ENCODE measurements at places on chromosomes 2 and 18.

GRCh38 chr2:31384351-31384750 lies 30.2 kb downstream of the XDH start:
- no peak for DNase-seq

DNA sequence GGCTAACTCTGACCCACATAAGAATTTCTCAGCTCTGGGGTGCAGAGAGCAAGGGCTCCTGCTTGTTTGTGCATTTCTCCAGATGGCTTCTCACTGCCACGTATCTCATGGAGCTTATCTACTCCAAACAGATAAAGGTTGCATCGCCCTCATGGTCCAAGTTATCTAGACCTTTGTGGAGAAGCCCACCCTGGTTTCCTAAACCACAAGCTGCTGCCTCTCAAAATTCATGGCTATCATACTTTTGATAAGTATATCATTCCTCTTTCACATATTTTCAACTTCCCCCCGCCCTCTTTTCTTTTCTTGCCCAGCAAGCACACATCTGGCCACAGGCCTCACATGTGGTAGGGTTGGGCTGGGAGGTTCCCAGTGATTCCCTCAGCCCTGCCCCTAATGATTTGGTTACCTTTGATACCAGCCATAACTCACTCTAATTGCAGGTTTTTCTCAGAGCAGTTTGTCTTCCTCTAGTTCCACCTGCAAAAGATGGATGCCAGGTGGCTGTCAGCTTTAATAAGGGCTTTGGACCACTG lies 146.0 kb downstream of the RHBDD1 start:
- no peak for DNase-seq

DNA sequence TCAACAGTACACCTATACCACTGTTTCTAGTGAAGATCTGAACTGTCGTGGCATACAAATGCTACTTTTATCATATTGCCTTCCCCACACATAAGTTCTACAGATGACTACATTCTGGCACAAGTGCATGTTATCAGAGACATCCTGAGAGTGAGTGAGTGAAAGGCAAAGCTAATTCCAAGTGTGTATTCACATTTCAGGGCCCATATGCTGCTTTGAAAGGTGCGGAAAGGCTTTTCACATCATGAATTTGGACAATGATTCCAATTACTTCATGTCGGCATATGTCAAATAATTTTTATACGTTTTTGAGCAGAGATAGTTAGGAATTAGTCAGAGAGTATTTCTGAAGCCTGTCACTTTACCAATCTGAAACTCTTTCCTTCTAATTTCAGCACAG lies 101.7 kb downstream of the GAREM1 start:
- no peak for DNase-seq

DNA sequence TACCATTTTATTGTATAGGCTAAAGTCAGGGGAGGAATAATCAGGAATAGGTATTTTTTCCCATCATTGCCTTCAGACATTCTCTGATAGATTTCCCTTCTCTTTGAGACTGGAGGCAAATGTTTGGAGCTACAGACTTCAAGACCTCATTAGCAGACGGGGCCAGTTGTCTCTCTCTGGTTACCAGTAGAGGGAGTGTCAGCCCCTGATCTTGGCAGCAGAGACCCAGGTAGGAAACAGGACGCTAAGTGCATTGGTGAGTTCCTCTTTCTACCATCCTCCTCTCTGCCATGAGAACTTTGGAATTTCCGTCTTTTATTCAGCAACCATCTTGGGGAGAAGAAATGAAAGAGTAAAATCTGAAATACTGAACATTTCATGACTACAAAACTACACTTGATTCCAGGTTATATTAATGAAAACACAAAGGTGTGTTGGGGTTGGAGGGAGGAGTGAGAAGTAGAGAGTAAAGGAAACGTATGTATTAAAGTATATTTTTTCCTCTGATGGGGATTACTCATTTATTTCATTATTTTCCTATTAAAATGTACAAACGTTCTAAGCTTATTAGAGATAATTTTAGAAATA lies 186.2 kb upstream of the GCFC2 start:
- DNase-seq = no peak

DNA sequence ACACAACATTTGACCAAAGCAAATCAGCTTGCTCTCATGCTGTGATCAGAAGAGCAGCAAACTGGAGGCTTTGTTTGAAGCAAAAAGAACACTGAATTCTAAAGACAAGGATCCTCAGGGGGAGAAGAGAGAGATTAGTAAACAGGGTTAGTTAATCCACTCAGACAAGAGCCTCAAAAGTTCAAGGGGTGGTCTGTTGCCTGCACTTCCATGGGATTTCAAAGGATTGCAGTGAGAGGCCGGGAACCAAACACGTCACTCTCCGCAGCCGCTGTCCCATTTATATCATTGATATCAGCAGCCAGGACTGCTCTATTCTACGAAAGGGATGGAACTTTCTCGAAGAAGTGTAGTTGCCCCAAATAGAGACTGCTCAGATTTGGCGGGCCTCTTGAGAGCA lies 97.8 kb upstream of the SP3 start:
- DNase-seq = no peak

- DNase-seq = no peak
Observed at GRCh38 chr2:163469561-163469962, 266.2 kb downstream of the FIGN start.
